ENCODE measurements at places on chromosomes 7 and 10. TPM values are rescaled to one million over a fixed set of nuclear protein-coding genes. Genes with fewer than 3 reads are reported as not detected.

The ADRA2A gene
- total RNA-seq, result 187 TPM

- DNase-seq, result no peak
Measured at GRCh38 chr10:20105931-20106330, 289.7 kb downstream of the PLXDC2 start.

DNA sequence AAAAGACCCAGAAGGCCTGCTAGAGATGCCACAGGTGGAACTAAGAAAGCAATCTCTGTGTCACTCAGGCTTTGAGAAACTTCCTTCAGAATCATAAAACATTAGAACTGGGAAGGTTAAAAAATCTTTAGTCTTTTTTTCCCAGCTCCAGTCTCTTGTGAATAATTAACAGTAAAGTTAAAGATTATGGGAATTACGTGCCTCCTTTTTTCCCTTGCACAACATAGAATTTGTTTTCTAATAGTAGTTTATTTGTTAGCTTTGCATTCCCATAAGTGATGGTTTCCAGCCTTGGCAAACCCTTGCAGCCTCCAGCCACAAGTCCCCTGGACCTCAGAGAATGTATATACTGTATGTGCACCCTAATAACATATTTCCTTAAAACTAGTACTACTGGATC, 128.3 kb downstream of the TPST1 start:
- DNase-seq, result no peak

The PPP1R3C gene
- 3.0 TPM for total RNA-seq

GRCh38 chr7:78720066-78720465, 733.4 kb downstream of the MAGI2 start:
- DNase-seq, result no peak

The ZNF365 gene
- not detected for total RNA-seq

The LBX1 gene
- 0.10 TPM for total RNA-seq

GRCh38 chr7:143229054-143229790, 7.4 kb downstream of the TAS2R40 start:
- DNase-seq, result no peak
